MV-4-11 (cell line): ENCODE measurements at places on chromosomes 6 and 20.
A peak's percentile ranks its signal among the peaks of the same experiment; 100 is the strongest.

GRCh38 chr6:52227495-52227894 is 16.8 kb downstream of the IL17F start:
- DNase-seq, result peak; percentile 36

DNA sequence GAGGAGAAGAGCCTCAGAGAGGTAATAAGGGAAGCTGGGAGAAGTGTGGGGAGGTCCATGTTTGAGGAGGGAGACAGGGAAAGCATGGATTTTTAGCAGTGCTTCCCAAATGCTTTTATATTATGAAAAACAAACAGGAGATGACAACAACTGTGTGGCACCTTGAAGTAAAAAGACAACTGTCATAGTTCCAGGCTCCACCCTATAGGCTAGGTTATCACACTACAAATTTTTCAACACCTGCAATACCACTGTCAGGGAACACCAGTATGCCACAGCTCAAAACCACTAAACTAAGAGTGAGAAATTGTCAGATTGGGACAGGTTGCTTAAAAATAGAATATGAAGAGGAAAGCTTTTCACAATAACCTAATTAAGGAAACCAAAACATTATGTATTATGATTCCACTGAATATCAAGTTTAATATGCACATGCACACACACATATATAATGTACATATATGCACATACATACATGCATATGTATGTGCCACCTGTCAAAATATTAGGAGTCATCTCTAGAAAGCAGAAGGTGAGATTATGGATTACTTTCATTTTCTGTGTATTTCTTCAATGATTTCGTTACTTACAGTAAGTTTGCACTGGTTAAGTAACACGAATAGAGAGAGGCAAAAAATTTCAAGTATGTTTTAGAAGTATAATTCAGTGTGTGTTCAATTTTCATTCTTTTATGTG is 261.2 kb downstream of the PTPRK start:
- no peak for DNase-seq

- DNase-seq, result no peak
Observed at GRCh38 chr20:63327231-63327745, 33.9 kb downstream of the CHRNA4 start.

GRCh38 chr6:19851241-19852089 is 14.3 kb downstream of the ID4 start:
- peak; percentile 8 for DNase-seq

- DNase-seq, result no peak
Observed at GRCh38 chr20:8913456-8913855, 155.4 kb upstream of the PLCB4 start.

DNA sequence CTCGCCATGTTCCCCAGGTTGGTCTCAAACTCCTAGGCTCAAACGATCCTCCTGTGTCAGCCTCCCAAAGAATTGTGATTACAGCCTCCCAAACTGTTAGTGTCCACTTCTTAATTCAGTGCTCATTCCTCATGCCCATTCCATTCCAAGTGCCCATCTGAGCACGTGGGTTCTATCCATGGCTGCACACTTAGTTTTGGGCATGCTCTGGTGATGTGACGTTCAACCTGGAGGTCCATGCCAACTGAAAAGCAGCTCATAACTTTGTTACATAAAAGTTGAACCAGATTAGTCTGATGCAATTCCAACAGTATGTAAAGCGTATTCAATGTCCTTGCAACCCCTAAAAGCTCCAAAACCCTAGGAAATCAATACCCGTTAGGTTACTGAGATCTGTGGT is 11.5 kb downstream of the SNX9 start:
- DNase-seq, result no peak

- DNase-seq, result peak; percentile 28
Observed at GRCh38 chr6:149046822-149047246, 270.7 kb upstream of the TAB2 start.

GRCh38 chr20:39518654-39519053 is 556.5 kb downstream of the DHX35 start:
- DNase-seq, result no peak

- DNase-seq, result no peak
Observed at GRCh38 chr6:121660277-121660676, 224.8 kb downstream of the GJA1 start.

GRCh38 chr20:6689339-6689973 is 78.0 kb upstream of the BMP2 start:
- no peak for DNase-seq

- DNase-seq, result no peak
Observed at GRCh38 chr6:151436802-151437201, 15.1 kb downstream of the RMND1 start.

DNA sequence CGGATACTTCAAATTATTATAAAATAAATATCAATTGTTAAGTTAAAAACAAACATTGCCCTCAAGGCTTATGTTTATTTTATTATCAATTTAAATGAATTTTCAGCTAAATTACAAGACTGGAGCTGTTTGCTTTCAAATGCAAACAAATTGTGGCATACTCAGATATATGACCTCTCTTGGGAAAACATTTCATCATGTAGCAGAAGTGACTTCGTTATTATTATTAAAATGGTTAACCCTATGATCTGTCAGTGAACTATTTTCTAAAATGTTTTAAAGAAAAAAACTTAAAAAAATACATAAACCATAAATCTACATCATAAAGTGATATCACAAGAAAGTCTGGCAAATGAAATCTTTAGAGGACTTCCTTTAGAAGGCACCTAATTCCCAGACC is 72.5 kb downstream of the MAN1A1 start:
- DNase-seq, result no peak

DNA sequence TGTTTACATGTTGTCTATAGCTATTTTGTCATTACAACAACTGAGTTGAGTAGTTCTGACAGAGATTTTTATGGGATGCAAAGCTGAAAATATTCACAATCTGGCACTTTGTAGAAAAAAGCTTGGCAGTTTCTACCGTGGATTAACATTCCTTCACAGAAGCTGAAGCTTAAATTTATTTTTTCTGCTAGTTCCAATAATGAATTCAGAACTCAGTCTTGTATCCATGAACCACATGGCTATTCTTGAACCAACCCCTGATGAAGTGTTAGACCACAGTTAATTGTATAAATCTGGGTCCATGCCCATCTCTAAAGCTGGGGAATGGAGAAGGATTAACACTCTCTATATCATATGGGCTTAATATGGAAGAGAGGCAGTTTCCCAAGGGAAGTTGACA is 743.8 kb upstream of the FLRT3 start:
- no peak for DNase-seq

- peak; percentile 30 for DNase-seq
Observed at GRCh38 chr6:1424306-1424927, 35.0 kb downstream of the FOXF2 start.

GRCh38 chr20:55977690-55978459 is 27.4 kb downstream of the CBLN4 start:
- DNase-seq, result no peak

DNA sequence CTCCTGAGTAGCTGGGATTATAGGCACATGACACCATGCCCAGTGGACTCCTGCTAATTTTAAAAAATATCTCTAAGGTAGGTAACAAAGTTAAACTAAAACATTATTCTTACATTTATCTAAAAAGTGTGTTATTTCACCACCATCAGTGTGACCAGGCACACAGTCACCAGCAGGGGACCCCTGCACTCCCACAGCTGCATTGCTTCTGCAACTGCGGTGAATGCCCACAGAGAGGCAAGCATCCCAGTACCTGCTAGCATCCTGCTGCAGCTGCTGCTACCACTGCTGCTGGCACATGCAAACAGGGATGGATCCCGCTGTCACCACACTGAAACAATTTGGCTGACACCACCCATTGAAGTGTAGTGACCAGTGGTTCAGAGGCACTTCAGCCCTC is 21.9 kb upstream of the EPB41L2 start:
- DNase-seq, result no peak

DNA sequence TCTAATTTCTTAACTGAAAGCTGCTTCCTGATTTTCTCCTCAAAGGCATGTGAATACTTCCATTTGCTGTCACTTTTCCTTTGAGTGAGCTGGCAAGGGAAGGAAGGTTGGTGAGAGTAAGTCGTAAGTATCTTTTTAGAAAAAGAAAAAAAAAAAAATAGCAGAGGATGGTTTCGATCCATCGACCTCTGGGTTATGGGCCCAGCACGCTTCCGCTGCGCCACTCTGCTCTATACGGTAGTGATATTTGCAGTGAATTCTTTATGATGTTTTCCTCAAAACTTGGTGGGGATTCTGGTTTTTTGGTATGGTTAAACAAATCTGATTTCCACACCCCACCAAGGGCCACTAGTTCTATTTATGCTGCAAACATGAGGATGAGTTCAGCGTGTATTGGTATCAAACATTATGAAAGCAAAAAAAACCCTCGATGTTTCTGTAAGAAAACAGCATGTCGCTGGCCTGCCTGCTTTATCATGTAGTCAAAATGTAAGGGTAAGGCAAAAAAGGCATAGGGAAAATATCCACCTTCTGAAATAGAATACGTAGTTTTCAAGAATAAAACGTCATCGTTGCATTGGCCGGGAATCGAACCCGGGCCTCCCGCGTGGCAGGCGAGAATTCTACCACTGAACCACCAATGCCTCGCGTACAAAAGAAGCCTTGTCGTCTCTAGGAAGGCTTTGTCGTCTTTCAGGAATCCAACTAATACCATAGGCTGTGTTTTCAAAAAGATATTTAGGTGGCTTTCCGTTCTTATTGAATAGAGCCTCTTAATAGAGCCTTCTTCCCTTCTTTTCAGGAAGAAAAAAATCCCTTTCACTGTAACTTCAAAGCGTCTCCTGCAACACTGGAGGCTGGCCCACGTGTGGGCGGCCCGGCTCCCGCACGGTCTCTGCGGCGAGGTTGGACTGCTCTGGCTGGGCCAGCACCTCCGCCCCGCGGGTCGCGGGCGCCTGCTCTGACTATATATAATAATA is 9.6 kb downstream of the OR2B2 start:
- peak; percentile 81 for DNase-seq

DNA sequence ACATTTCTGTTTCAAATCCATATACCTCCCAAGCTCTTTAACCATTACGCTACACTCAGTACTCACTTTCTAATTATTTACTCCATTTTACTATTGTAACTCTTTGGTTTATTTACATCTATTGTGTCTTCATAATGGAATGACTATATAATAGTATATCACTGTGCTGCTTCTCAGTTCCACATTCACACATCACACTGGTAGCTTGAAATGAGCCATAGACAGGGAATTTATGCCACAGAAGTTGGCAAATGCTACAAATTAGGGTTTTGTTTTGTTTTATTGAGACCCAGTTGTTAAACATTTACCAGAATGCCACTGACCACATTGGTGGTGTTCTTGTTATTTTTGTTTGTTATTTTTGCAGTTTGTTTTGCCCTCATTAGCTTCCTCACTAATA is 213.9 kb downstream of the KCNQ5 start:
- no peak for DNase-seq

- DNase-seq, result no peak
Observed at GRCh38 chr6:31055441-31055840, 45.2 kb downstream of the MUC22 start.

GRCh38 chr20:17726902-17727301 is 27.1 kb downstream of the BANF2 start:
- no peak for DNase-seq

GRCh38 chr6:9315966-9316650 is 880.8 kb upstream of the SLC35B3 start:
- no peak for DNase-seq

GRCh38 chr6:45422503-45423110 is 44.9 kb upstream of the SUPT3H start:
- DNase-seq, result no peak

GRCh38 chr6:125784365-125784764 is 6.4 kb upstream of the NCOA7 start:
- no peak for DNase-seq

DNA sequence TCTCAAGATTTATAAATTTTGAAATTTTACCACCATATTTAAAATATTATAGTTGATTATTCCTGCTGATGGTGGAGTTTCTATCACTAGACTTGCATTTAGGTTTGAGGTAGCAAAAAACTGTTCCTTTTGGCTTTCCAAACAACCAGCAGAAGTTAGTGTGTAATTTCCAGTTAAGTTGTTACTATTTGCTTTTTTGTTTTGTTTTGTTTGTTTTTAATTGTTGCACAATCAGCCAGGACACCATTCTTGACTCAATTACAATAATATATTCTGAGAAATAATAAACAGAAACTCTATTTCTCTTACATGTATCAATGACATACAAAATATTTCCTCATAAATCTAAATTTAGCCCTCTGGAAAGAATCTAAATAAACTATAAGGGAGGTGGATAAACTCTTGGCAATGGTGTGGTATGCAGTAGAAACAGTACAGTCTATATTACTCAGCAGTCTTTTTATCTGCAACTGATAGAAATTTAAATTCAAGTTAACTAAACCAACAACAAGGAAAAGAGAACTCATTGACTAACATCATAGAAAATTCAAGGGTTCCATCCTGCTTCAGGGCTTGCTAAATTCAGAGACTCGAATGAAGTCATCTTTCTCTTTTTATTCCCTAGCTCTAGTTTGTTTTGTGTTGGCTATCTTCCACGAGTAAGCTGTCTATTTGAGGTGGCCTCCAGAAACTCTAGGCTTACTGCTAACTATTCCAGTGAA is 19.4 kb upstream of the COL19A1 start:
- DNase-seq, result no peak

GRCh38 chr6:22036275-22036674 is 260.6 kb downstream of the PRL start:
- DNase-seq, result no peak

DNA sequence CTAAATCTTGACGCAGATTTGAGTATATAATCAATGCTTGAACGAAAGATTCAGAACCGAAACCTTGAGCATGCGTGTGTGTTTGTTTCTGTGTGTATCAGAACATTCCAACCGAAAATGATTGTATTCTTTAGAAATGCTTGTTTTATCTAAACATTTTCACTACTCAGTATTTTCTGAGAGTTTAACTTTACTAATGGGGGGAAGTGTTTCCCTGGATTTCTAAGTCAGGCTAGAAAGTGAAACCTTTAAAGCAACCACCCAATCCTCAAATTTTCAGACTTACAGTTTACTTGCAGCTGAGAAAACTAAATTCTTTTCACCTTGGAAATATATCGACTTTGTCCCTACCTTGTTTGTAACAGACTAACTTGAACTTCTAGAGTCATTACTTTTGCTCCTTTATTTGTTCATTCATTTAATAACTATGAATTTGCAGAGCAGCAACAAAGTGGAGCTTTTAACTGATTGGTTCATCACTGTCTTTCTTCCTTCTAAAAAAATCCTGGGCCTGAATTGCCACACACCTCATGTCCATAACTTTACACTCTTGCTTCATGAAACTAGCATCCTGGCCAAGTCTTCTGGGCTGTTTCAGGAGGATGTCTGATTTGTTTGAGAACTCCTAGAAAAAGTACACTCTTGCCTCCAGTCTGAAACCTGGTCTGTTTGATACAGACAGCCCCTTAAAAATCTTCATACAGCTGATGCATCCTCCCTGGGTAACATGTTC is 77.8 kb upstream of the XRN2 start:
- DNase-seq, result no peak

GRCh38 chr20:39081255-39081654 is 119.1 kb downstream of the DHX35 start:
- peak; percentile 58 for DNase-seq

DNA sequence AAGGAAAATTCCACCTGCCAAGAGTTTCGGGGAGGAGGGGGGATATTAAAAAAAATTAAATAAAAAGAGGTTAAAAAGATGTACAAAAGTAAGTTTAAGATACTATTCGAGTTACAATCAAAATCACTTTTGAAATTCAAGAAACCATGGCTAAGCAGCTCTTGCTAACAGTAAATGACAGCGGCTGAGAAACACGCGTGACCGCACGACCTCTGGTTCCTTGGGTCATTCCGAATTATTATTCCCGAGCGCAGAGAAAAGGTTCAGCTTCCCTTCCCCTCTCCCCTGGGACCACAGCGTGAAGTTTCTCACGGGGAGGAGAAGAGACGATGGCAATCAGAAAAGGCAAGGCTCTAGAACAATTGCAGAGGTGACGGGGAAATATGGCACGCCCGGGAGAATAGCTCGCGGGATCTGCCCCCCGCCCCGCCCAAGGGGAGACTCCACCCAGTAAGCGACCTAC is 496 bp downstream of the TMEM242 start:
- no peak for DNase-seq
